Stimulated activated CD8-positive, alpha-beta memory T cell treated with anti-CD3 and anti-CD28 coated beads, Interleukin-7, amount 100 ng/mL, for 1 hour (primary cell): ENCODE measurements at places on chromosomes 4 and X.

DNA sequence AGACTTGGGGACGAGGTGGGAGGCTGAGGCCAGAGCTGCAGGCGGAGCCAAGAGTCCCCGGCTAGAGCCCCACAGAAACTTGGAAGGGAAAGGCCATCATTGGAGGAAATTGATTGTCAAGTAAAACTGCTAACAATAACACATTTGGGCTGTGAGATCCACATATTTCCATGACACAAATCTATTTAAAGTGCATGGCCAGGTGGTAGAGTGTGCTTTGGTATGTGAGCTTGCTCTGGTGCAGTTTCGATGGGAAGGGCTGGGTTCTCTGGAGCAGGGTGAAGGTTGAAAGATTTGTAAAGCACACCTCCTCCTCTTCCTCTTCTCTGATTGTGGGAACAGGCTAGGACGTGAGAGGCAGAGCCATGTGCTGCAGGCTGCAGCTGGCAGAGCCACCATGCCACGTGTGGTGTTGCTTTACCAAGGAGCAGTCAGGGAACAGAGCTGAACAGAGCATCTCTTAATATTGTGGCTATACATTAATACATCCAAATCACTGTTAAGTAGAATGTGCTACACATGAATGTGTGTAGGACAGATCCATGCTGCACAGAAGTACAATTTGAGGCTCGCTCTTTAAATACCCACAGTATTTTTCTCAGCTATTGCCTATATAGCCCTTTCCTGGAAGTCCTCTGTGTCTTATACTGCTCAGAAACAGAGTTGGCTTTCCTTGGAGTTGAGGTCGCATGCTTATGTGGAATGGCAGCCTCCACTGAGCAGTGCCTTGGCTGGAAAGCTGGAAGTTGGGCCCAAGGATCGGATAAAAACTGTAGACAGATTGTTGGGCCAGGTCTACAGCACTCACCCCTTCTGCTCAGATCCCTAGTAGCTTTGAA is 37.7 kb downstream of the FHDC1 start:
- no peak for DNase-seq

- DNase-seq = no peak
Measured at GRCh38 chrX:9681011-9681410, 84.6 kb downstream of the GPR143 start.

DNA sequence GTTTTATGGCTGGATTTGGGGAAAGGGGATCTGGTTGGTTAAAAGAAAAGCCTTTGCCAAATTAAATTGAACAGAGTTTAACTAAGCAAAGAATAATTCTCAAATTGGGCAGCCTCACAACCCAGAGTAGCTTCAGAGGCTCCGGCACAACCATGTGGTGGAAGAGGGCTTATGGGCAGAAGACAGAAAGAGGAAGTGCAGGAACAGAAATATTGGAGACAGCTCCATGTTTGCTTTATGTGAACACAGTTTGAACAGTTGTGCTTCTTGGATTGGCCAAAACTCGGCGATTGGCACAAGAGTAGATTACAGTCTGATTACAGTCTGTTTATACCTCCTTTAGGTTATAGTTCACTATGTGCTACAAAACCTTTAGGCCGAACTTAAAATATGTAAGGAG is 562.7 kb downstream of the TRIML1 start:
- DNase-seq = no peak

GRCh38 chr4:112860830-112861690 is 188.4 kb upstream of the ANK2 start:
- no peak for DNase-seq

DNA sequence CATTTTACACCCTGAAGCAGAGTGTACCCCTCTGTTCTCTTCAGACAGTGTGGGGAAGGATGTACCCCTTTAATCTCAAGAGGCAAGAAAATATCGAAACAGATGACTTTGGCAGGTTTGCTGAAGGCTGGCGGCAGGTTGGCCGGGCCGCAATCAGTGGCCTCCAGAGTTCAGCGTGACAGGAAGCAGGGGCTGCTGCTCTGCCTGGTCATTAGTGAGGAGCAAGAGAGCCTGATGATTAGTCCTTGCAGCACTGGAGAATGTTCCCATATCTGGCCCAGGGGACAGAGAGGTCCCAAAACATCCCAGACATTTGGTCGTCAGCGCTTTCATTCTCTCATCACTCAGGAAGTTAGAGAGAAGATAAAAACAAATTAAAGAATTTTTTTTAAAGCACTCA is 352.8 kb downstream of the SPRY1 start:
- no peak for DNase-seq

GRCh38 chrX:39067866-39068265 is 266.6 kb downstream of the MID1IP1 start:
- DNase-seq = no peak

DNA sequence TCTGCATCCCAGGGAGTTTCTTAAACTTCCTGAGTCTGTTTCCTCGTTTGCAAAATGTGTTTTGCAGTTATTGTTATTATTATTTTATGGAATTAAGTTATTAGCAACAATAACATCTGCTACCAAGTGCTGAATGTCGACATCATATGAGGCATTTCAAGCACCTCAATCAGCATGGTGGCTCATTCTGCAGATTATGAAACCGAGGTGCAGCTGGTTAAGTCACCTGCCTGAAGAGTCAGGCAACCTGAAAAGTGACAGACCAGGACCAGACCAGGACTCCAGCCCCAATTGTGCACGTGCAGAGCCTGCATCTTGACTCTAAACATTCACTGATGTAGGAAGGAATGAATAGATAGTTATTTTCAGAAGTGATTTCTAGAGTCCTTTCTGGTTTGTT is 99.8 kb downstream of the AFAP1 start:
- DNase-seq = no peak

DNA sequence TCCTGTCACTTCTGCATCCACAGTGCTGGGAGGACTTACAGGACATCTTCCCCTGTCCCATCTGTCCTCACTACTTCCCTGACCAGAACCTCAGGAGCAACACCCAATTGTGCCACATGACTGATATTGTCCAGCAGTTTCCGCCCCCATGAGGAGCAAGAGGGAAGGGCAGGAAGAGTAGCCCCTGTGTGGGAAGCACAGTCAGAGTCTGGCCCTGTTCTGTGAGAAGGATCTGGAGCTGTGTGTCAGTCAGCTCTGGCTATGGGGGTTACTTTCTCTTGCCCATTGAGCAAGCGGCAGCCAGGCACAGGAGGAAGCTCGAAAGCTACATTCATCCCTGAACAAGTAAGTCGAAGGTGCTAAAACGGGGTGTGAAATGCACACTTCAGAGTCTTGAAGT is 14.8 kb upstream of the TRIM60 start:
- DNase-seq = no peak

DNA sequence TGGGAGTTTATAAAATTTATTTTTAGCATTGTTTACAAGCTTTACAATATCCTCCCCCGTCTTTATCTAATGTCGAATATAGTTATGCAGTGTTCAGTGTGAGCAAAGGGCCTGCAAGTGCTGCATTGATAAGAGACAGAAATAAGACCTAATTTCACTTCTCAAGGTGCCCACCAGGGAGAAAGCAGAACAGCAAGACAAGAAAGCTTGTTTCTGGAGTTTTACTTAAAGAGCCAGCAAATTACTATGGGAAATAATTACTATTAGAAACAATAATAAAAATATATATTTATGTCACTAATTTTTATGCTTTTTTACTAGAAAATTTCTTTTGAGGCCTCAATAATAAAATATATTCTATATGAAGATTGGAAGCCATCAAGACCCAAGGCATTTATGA is 2677.7 kb downstream of the ARAP2 start:
- DNase-seq = no peak

DNA sequence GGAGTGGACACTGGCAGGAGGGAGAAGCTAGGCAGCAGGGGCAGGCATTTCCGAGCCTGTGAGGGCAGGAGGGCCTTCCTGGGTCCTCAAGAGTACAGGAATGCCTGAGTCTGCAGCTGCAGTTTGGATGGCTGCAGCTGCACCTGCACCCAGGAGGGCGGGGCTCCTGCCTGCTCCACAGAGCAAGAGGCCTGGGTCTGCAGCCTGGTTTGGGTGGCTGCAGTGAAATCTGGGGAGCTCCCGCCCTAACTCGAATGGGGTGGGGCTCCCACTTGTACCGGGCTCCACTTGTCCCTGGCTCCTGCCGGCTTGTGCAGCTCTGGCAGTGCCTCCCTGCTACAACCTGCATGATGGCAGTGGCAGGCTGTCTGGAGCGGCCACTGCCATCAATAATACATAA is 436.0 kb downstream of the ARHGAP24 start:
- no peak for DNase-seq

GRCh38 chr4:98542011-98542410 is 116.4 kb downstream of the TSPAN5 start:
- DNase-seq = no peak

- no peak for DNase-seq
Measured at GRCh38 chr4:108047199-108047598, 57.5 kb downstream of the HADH start.
